Central memory CD8-positive, alpha-beta T cell (primary cell): ENCODE measurements at places on chromosomes 2 and 18.

DNA sequence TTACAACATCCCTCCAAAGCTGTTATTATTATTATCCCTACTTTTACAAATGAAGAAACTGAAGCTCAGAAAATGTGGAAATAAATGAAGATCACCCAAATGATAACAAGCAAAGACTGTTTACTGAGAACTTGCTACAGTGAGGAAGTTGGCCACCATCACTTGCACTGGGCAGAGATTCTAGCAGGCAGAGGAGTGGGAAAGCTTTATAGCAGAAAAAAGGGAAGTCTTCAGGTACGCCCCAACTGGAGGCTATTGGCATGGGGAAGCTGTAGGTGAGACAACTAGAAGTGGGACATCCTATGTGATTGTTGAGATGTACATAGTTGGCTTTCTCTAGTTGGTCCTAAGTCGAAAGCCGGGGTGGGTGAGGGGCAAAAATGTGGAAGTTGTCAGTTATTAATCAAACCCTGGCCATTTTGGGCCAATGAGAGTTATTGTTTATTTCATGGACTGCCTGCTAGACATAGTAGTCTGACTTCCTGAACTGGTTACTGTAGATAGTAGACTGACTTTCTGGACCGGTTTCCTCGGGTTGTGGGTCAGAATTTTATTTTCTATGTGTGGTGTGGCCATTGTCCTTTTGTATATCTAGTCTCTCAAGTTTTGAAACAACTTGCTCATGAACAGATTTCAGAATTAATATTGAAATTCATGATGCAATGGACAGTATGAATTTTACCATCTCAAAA, 40.2 kb upstream of the STAT4 start:
- no peak for DNase-seq

DNA sequence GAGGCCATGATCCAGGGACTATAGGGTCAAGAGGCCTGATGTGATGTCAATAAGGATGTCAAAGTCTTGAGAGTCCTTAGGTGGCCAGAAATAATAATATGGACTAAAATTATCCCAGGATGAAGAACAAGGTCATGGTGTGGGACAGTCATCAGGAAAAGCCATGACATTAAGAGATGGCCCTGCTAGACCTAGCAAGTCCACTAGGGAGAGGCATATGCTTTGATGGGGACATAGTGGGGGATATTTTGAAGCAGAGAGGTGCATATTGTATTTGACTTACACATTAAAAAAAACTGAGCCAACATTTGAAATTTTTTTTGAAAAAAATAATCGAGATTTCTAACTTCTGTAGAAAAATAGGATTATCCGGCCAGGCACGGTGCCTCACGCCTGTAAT, 53.3 kb upstream of the CXCR4 start:
- no peak for DNase-seq

DNA sequence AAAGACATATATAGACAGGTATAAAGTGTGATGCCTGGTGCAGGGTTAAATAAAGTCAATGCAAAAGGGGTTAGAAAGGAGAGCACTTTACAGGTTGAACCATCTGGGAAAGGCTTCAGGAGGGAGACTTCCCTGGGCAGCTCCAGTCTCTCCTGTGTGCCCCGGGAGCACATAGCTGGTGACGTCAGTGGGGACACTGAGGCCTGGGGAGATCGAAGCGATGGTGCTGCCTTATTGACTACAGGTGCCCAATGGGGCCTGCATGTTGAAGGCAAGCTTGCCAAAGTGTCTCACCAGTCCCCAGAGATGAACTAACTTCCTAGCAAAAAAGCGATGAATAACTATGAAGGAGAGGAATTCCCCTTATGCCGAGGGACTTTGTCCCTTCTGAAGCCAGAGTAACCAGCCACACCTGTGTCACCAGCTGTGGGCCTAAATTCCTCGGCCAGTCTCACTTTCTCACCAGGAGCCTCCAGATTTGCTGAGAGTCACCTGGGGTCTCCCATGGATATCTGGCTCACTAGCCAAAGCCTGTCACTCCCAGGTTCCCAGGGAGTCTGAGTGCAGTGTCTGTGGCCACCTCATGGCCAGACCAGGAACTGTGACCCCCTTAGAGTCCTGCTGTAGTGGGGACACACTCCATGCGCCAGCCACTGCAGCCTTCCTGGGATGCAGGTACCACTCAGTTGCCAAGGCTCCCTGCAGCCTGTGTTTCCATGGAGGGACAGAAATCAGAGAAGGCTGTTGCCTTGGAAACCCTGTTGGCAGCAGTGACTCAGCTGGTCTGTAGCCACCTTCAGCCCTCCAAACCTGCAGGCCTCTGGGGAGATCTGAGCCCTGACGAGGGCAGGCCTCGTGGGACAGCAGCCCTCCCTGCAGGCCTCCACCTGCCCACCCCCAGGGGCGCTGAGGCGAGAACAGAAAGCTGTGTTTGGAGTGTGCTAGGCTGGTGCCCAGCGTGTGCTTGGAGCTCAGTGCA, 128.7 kb downstream of the CTIF start:
- no peak for DNase-seq

DNA sequence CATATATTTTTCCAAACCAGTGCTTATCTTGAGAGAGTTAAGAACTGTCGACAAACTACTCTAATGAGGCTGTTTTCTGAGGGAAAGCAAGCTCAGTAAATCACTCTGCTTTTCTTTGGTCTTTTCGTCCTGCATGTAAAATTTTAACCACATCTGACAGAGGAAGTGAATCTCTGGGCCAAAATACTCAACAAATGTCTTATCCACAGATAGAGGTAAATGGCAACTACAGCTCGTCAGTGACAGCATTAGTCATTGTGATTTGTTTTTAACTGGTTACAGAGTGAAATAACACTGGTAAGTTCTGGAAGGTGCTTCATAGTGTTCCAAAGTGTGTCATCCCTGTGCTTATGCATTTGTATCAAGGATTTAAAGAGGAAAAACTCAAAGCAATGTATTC, 82.6 kb upstream of the SLC8A1 start:
- no peak for DNase-seq

GRCh38 chr2:178914259-178914849, 107.1 kb upstream of the TTN start:
- peak; percentile 32 for DNase-seq

GRCh38 chr18:5413447-5413846, 117.9 kb upstream of the ZBTB14 start:
- no peak for DNase-seq

GRCh38 chr2:126586317-126586716, 69.6 kb upstream of the GYPC start:
- no peak for DNase-seq

DNA sequence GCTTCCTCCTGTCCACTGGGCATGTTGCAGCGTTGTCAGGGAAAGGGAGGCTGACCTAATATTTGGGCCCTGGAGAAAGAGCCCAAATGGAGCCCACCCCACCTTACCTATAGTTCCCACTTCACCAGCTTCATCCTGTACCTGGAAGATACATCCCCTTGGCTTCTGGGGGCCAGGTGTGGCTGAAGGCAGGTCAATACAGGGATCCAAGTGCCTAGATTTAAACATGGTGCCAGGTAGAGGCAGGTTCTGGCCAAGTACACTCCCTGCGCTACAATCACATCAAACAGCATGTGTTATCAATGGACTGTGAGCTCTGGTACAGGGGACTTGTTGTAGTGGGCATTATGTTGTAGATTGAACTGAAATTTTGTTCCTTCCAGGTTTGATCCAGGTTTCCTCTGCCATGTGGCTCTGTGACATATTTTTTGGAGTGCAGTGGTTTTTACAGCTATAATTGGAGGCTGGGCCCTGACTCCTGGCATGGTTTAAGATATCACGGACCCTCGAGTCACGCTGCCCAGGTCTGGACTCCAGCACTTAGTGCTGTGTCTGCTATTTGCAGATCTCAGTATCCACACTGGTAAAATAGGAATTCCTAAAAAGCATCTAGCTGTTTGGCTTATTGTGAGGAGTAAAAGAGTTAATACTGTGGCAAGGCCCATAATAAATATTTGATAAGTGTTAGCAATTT, 23.8 kb downstream of the MYCN start:
- no peak for DNase-seq

- no peak for DNase-seq
Observed at GRCh38 chr2:169119851-169120250, 50.5 kb downstream of the DHRS9 start.

GRCh38 chr2:238722181-238722580, 125.7 kb upstream of the TWIST2 start:
- no peak for DNase-seq

DNA sequence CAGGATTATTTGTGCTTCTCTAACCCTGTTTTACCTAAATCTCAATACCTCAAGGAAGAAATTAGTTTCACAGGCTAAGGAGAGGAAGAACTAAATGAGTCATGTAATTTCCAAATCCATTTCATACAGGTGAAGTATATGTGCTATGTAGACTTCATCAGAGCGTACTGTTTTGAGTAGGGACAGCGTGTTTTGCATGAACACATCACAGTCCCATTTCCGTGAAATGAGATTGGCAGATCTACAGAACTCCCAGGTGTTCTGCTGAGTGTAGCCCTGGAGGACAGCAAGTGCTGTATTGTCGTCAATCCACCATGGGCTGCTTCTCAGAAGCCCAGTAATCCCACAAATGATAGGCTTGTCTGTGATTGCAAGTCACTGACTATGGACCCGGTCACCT, 97.7 kb downstream of the XRCC5 start:
- DNase-seq: no peak

GRCh38 chr2:159454185-159454584, 162.2 kb downstream of the BAZ2B start:
- DNase-seq: no peak

GRCh38 chr2:10235909-10236550, 66.7 kb upstream of the HPCAL1 start:
- DNase-seq: no peak

GRCh38 chr2:110834134-110834827, 101.9 kb downstream of the ACOXL start:
- no peak for DNase-seq

DNA sequence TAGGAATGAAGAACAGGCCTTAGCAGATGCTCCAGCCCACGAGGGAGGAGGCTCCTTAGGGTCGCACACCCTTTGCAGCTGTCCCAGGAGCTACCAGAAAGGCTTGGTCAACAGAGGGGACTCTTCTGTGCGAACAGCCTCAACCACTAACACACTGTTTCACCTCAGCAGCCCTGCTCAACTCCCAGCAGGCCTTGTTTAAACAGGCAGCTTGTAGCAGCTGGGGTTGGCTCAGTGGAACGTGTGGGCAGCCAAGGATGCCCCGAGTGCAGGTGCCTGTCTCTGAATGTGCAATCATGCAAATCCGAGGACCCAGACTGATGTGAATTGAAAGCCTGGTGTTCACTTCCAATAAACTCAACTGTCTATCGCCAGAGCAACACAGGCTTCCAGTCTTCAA, 88.7 kb upstream of the CXCR4 start:
- DNase-seq: no peak

- no peak for DNase-seq
Observed at GRCh38 chr2:70513738-70514137, 39.9 kb downstream of the TGFA start.

DNA sequence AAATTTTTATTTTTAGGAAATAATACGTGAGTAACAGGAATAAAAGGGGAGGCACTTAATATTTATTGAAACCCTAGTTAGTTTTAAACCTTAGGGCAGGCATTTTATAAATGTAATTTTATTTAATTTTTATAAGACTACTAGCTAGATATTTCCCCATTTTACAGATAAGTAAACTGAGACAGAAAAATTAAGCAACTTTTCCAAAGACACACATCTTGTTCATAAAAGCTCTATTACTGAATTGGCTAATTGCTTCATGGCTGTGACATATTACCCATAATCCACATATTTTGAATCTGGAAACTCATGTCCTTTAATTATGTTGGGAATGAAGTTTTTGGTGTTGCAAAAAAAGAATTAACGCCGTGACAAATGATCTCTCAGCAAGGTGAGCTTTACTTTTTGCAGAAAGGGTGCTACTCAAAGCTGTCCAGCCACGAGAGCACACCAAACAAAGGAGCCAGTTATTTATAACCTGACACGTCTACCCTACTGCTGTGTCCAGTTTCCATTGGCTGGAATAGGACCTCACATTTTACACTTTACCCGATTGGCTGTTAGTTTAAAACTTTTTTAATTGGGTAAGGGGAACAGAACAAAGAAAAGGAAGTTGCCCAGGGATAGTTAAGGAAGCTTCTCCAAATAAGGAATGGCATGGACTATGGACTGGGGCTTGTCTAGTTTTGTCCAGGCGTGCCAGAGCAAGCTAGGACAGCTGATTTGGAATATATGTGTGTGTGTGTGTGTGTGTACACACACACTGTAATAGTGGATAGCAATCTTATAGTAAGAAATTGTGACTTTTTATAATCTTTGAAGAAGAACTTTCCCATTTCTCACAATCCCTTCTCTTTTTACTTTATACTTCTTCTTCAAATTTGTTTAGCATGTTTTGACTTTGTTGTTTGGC, 54.2 kb downstream of the COMMD1 start:
- DNase-seq: no peak

DNA sequence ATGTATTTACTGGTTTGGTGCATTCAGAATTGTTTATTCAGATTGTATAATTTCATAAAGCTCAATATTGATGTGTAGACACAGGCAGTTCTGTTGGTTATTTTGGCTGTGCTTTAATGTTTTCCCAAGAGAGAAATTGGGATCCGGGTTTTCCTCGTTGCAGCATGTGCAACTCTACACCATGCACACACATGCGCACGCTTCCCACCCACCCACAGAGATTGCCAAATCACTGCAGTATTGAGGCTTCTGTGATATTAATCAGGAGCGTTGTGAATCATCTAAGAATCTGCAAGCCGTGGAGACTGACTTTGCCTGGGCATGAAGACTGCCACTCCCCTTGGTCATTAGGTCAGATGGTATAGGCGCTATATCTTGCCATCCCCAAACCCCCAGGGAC, 571.5 kb downstream of the SLC4A3 start:
- DNase-seq: no peak
